ENCODE measurements at places on chromosomes 11 and 22.

DNA sequence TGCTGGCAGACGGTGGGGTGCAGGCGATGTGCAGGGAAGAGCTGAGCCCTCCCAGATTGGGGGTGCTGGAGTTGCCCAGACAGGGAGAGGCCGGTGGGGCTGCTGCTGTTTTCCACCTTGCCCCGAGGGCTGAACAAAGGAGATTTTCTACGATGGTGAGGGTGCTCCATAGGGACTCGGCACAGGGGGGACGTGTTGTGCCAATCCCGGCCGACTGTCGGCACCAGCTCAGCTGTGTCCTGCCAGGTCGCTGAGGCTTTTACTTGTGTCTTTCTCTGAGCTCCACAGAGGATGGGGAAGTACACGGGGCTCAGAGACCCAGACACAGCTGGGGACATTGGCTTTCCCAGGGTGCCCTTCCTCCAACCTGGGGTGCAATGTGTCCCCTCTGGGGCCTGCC lies 816.8 kb downstream of the BRD1 start:
- DNase-seq = no peak

- DNase-seq = no peak
Observed at GRCh38 chr11:72753341-72754148, 1.3 kb upstream of the ARAP1 start.

DNA sequence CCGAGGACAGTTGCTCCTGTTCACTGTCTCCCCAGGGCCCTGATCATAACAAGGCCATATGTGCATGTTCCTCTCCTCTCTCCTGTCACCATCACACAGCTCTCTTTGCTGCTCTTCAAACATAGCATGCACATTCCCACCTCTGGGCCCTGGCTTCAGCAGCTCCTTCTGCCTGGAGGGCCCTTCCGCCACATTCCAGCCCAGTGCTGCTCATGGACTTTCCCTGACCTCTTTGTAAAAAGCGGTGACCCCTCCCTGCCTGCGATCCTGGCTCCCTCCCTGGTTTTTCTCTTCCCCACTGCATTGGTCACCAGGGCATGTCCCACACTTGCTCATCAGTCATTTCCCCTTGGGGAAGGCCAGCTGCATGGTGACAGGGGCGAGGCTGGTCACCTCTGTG lies 98.2 kb downstream of the MYO18B start:
- no peak for DNase-seq

DNA sequence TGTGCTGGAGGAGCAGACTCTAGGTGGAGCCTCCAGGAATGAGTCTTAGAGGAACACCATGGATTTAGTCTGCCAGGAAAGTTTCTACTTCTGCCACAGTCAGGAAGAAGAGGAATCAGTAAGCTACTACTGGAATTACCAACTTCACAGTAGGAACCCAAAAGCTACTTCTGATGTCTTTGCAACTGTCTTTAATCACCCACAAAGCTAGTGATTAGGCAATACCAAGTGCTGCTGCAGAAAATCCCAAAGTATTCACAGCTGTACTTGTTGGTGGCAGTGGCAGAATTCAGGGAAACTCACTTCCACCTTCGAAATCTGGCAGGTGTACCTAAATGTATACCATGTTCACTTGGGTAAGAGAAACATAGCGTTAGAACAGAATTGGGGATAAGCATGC lies 264.5 kb upstream of the SORL1-AS1 start:
- no peak for DNase-seq

- no peak for DNase-seq
Observed at GRCh38 chr22:35712672-35713071, 5.0 kb upstream of the APOL5 start.

- DNase-seq = peak; percentile 57
Observed at GRCh38 chr22:37229012-37229804, 14.9 kb downstream of the RAC2 start.

DNA sequence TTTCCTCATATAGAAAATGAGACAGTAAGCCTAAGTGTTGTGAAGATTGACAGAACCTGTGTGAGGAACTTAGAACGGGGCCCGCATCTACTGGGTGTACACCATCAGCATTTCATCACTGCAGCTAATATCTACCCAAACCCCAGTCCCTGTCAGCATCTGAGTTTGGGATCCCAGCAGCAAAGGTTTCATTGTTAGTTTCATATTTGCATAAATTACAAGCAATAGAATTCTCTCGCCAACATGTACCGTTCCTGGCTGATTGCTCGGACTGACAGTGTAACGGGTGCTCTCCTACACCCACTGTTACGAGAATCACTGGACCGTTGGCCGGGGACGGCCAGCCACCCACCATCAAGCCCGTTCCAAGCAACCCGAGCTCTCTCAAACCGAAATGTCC lies 10.4 kb upstream of the TMPRSS6 start:
- DNase-seq = no peak

- DNase-seq = no peak
Observed at GRCh38 chr11:104583857-104584256, 314.4 kb downstream of the CASP12 start.

- DNase-seq = peak; percentile 32
Observed at GRCh38 chr11:44632466-44633123, 67.1 kb downstream of the CD82 start.

DNA sequence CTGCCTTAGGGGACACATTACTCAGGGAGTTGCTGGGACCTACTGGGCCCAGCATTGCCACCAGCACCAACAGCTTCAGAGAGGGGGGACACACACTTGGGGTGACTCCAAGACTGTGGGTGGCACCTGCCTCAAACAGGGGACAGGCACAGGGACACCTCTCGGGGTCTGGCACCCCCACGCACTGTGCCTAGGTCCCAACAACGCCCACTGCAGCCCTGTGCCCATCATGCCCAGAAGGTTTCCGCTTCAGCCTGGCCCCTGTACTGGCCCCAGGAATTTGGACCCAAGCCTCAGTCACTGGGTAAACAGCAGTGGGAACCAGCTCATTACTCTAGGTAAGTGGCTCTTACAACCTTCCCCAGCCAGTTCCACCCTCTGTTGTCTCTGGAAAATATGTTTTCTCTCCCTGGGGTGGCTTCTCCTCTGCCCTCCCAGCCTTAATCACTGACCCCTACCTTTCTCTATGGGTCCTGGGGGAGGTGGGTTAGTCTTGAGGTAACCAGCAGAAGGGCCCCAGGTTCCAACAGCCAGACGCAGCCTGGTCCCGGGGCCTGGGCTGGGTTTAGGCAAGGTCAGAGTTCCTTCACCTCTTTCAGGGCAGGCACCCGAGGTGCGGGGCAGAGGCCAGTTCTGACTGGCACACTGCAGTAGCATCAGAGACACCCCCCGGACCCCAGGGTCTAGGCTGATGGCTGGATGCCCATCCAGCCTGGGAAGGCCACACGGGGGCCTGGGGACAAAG lies 123.6 kb downstream of the MED15 start:
- no peak for DNase-seq

DNA sequence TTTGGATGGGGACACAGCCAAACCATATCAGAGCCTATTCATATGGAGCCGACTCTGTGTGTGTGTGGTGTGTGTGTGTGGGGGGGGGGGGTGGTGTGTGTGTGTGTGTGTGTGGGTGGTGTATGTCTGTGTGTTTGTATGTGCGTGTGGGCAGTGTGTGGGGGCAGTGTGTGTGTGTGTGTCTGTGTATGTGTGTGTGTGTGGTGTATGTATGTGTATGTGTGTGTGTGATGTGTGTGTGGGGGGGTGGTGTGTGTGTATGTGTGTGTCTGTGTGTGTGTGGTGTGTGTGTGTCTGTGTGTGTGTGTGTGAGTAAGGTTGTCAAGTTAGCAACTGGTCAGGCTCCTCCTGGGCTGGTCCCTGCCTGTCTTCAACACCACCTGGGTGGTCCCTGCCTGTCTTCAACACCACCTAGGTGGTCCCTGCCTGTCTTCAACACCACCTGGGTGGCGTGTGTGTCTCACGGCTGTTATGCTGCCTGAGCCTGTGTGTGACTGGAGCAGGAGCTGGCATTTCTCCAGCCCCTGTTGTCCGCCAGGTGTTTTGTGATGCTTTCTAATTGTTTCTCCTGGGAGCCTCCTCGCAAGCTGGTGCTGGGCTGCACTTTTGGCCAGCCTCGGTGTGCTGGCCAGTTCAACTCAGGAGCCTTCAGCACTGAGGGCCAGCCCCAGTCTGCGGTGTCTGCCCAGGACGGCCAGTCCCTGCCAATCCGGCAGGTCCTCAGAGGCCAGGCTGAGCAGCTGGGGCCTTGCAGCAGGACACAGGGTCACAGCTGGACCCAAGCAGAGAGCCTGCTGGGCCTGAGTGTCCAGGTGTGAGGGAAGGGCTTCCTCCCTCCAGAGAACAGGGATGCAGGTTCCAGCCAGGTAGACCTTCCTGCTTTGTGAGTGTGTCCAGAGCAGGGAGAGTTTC lies 21.5 kb upstream of the PVALB start:
- DNase-seq = no peak

DNA sequence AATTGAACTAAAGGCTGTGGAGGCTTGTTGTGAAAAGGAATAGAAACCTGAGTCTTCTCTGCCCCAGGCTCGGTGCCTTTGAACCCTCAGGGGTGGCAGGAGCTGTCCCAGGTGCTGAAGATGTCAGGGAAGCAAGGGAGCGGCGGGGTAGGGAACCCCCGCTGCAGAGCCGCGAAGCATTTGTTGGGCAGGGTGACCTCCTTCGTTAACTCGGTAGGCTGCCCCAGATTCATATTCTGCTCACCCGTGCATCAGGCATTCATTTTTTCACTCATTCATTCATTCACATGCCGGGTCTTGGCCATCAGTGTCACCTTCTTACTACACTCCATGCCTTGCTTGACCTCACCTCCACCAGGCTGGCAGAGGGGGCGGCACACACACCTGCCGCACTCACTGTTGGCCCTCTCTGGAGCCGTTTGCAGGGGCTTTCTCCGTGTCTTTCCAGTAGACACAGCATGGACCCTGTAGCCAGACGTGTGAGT lies 618.9 kb downstream of the BRD1 start:
- no peak for DNase-seq

DNA sequence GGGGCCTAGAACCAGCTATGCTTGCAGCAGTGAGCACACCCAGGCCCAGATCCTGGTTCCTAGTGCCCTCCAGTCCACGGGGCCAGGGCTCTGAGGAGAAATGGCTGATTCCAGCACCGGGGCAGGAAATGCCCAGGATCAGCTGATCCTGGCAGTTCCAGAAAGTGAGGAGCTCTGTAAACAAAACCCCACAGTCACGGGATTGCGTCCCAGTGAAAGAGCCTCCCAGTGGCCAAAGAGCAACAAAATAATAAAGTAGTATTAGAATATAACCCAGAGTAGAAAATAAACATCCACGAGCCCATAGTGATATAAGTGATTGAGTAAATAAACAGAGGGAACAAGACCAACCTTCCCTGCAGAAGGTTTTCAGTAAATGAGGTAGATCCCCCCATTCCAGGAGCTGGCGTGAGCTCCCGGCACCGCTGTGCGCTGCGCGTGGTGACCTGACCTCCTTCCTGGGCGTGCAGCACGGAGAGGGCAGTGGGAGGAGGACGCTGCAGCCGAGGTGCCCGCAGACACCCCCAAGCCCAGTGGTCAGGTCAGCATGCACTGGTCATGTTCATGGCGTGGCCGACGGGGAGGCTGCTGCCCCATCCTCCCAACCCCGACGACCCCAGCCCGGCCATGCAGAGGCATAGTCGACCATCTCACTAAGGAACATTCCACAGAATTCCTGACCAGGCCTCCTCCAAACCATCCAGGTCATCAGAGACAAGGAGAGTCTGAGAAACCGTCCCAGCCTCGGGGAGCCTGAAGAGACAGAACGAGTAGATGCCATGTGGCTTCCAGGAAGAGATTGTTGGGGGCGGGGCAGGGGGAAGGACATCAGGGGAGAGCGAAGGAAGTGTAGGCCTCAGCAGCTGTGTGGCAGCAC lies 19.8 kb downstream of the PTDSS2 start:
- no peak for DNase-seq

DNA sequence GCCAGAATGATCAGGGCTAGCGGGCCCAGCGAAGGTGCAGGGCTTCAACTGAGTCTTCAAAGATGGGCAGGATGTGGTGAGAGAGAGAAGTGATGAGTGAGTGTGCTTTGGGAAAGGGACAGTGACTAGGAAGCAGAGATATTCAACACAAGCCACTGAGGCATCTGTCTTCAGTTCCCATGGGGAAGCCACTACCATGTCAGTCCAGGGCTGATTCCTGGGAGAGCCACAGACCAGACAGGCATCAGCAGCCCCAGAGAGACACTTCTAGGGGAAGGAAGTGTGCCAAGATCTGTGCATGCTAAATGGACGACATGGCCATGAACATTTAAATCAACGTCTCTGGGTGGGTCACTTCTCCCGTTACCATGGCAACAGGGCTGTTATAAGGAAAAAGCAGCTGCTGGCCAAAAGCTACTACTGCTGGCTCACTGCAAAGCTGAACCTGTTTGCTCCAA lies 28.5 kb downstream of the P4HA3 start:
- no peak for DNase-seq

DNA sequence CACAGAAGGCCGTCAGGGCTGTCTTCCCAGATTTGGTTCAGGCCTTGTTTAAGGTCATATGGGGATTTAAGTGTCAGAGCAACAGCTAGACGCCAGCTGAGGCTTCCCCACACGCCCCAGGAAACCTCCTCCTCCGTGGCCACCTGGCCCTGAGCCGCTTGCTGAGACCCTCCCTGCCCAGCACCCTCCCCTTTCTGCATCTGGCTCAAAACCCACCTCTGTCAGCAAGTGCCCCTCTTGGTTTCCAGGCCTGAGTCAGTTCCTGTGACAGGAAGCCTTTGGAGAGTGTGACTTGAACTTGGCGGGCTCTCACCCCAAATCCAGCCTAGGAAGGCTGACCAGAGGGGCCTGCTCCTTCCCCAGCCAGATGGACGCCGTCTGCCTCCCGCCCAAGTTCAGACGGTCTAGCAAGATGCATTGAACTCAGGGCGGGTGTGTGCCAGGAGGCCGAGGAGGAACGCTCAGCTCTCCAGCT lies 561 bp downstream of the FXYD2 start:
- no peak for DNase-seq
